Ecto neural progenitor cell (in vitro differentiated cells): ENCODE measurements at places on chromosomes 12 and 14.

DNA sequence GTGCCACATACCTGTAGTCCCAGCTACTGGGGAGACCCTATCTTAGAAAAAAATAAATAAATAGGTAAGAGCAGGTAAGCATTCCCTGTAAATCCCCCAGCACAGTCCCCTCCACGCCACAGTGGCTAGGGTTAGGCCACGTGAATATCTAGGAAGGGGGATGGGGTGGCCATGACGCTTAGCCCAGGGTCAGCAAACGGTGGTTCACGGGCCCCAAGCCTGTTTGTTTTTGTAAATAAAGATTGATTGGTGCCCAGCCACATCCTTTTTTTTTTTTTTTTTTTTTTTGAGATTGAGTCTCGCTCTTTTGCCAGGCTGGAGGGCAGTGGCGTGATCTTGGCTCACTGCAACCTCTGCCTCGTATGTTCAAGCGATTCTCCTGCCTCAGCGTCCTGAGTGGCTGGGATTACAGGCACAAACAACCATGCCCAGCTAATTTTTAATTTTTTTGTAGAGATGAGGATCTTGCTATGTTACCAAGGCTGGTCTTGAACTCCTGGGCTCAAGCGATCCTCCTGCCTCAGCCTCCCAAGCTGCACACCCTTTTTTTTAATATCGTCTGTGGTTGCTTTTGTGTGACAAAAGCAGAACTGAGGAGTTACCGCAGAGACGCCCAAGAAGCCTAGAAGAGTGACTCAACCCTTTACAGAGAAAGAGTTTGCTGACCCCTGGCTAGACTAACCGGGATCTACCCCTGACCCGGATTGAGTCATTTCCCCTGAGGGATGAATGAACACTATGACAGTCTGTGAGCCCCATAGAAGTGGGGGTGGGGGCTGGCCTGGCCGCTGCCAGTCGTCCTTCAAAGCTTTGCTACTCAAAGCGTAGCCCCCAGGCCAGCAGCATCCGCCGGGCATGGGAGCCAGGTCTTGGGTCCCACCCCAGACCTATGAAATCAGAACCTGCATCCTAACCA lies 113.7 kb upstream of the NCOR2 start:
- peak; percentile 73 for DNase-seq

GRCh38 chr12:6929466-6930452 lies 2.0 kb downstream of the ATN1 start:
- DNase-seq: no peak

DNA sequence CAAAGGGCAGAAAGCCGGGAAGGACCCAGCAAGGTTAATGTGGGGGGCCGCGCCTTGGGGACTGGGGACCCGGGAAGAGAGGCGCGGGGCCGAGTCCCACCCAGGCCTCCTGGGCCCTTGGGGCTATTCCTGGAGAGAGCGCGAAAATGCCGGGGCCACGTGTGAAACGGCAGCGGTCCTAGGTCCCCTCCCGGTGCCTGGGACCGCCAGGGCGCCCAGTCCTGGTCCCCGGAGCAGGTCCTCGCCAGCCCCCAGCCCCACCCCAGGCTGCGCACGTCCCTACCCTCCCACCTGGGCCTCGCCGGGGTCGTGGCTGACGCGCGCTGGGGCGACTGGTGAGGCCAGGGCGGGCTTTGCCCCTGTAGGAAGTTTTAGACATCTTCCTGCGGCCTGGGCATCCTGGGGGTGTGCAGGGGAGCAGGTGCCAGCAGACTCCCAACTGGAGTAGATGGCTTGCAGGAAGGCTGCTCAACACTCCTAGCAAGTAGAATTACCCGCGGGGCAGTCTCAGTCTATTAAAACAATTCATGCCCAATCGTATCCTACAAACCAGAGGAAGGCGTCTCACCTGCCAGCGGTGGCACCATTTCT lies 708 bp downstream of the FAR2 start:
- peak; percentile 68 for DNase-seq

- DNase-seq: no peak
These were observed 28.0 kb downstream of the DERA start for GRCh38 chr12:15939111-15939510.

- DNase-seq: no peak
These were observed 225.5 kb downstream of the ERC1 start for GRCh38 chr12:1216560-1216959.

DNA sequence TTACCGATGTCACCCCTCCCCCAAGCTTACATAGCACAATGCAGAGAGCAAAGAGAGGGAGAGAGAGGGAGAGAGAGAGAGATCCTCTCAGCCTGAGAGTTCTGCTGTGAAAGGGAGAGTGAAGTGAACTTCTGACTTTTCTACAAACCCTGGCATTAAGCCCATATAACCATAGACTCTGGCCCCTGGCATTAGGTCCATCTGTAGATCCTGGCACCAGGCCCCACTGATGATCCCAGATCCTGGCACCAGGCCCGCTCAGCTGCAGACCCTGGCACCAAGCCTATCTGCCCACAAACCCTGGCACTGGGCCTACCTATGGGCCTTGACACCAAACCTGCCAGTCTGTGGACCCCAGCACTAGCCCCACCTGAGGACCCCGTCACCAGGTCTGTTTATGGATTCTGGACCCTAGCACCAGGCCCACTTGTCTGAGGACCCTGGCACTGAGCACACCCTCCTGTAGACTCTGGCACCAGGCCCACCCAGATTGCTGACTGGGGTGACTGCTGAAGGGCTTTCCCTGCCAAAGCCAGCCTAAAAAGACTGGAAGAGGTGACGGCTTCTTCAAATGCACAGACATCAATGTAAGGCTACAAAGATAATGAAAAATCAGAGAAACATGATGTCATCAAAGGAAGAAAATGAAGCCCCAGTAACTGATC lies 14.5 kb upstream of the KRT83 start:
- DNase-seq: no peak

DNA sequence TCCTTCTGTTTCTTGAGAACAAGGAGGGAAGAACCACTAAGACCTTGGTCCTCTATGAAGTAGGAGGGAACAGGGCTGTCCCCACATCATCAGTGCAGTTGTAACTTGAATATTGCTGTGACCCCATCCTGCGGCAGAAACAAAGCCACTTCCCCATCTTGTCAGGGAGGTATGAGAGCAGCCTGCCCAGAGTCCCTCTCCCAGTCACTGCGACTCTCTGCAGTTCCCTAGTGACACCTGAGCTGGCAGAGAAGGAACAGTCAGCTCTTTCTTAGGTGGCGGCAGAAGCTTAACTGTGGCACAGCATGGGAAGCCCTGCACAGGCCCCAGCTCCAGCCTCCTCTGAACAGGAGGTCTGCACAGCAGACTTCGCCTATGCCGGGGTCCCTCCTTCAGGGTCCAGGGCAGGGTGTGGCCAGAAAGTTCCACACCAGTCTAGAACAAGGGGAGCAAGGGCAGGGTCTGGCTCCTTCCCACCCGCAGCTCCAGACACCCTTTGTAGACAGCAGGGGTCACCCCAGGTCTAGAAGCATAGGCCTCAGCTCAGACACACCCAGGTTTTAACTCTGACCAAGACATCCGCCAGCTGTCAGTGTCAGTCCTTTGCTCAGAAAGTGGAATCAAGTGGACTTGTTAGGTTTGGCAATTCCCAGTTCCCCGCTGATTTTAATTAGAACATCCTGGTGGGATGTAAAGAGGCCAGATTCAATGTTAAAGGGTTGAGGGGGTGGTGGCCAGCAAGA lies 36.8 kb downstream of the DEGS2 start:
- DNase-seq: no peak

GRCh38 chr14:81535396-81536164 lies 1.9 kb upstream of the SEL1L start:
- no peak for DNase-seq
